ENCODE measurements at places on chromosomes 1 and 21.

DNA sequence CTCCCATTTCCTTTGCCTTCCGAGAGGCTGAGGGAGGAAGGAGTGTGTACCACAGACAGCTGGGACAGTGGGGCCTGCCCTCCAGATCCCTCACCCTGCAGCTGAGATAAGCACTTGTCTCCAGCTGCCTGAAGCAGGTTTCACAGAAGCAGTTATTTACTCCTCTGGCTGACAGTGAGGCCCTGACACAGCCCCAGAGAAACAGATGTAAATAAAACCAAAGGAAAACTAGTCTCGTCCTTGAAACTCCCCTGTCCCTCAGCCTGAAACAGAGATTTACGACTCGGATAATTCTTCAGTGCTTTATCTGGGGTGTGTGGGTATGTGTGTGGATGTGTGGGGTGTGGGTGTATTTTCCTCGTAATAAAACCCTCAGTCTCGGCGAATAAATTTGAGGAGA lies 181.1 kb downstream of the IGSF21 start:
- no peak for DNase-seq

- no peak for DNase-seq
Observed at GRCh38 chr1:48944811-48945210, 168.1 kb upstream of the BEND5 start.

GRCh38 chr1:188723332-188724020 lies 1754.2 kb downstream of the BRINP3 start:
- no peak for DNase-seq

- peak; percentile 10 for DNase-seq
Observed at GRCh38 chr1:31765041-31765467, 914 bp upstream of the ADGRB2 start.

DNA sequence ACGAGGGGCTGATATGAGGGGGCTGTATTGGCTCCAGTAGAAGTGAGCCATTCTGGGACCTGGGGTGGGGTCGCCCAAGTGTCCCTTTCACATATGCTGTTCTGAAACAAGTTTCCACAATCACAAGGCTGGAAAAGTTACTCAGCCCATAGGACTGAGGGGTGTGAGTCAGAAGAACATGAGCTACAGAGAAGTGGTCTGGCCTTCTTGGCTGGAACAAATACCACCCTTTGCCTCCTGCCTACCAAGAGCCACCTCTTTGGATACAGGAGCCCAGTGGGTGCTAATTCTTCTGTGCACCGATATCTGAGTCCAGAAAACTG lies 42.4 kb downstream of the MEF2D start:
- DNase-seq = no peak

GRCh38 chr1:1092894-1093609 lies 18.9 kb upstream of the RNF223 start:
- no peak for DNase-seq

DNA sequence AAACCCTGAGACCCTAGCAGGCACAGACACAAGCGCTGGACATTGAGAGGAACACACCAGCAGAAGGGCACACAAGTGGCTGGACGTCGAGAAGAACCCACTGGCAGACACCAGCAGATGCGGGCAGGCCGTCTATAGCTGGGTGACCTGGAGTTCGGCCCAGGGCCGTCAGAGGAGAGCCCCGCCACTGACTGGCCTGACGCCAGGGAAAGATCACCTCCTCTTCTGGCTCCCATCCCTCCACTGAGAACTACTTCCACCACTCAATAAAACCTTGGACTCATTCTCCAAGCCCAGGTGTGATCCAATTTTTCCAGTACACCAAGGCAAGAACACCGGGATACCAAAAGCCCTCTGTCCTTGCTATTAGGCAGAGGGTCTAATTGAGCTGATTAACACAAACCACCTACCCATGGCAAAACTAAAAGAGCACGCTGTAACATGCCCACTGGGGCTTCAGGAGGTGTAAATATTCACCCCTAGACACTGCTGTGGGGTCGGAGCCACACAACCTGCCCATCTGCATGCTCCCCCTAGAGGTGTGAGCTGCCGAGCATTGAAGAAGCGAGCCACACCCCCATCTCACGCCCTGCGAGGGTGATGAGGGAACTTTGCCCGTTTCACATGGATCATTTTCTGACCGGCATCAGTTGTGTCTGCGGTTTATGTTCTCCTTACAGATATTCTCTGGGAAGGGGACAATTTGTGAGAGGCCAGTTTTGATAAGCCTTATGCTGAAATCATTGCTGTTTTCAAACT lies 104.8 kb downstream of the HLX start:
- DNase-seq = no peak

DNA sequence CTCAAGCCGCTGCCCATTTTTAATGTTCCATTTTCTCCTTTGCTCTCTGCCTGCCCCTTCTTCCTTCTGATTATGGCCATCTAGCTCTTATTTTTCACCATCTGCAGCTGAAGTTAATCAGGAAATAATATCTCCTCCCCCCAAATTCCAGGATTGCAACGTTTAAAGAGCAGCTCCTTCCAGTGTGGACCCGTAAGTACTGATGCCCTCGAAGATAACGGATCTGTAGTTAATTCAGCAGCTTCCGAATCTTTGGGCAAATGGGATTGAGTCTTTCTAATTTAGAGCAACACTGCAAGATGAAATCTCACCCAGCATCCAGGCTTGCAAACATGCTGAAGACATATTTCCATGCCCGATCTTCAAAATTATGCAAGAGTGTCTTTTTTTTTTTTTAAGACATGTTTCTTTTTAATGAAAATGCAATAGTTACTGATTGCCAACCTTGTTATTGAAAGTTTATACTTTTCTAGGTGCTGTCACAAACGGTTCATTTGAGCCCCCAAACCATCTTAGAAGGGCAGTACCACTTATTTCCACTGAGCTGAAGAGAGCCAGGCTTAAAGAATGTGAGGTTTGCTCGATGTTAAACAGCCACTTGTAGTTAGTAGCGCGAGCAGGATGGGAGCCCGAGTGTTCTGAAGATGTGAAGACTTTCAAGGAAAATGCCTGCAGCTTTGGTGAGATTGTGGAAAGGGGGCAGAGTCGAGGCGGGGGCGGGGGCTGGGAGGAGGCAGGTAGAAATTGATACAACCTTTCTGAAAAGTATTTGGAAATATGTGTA lies 10.9 kb upstream of the RCAN3 start:
- DNase-seq = no peak

DNA sequence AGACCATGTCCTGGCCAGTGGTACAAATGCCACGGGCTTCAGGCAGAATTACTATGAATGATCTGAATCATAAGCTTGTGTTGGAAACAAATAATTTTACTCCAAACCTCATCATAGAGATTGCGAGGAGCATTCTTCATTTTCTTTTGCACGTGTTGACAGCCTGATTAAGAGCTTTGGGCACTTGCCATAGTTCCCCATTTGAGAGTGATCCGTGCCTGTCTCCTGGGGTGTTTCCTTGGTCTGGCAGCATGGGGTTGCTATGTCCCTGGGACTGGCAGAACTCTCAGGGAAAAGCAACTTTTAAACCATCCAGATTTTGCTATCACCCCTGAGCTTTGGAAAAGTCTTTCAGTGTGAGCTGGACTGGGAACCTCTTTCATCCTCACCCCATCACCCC lies 54.3 kb upstream of the KCNJ6 start:
- DNase-seq = no peak

DNA sequence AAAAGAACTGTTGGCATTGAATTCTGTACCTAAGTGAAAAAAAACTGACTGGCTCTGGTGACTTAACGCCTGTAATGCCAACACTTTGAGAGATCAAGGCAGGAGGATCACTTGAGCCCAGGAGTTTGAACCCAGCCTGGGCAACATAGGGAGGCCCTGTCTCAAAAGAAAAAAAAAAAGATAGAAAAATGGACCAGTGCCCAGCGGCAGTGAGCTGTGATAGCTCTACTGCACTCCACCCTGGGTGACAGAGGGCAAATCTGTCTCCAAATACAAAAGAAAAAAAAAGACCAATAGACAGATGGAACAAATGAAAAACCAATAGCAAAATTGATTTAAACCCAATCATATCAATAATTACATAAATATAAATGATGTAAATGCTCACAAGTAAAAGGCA lies 674 bp upstream of the AKR7A3 start:
- no peak for DNase-seq

GRCh38 chr1:10648689-10649516 lies 147.5 kb downstream of the CASZ1 start:
- no peak for DNase-seq

GRCh38 chr1:64915381-64916274 lies 50.7 kb downstream of the JAK1 start:
- DNase-seq = no peak

DNA sequence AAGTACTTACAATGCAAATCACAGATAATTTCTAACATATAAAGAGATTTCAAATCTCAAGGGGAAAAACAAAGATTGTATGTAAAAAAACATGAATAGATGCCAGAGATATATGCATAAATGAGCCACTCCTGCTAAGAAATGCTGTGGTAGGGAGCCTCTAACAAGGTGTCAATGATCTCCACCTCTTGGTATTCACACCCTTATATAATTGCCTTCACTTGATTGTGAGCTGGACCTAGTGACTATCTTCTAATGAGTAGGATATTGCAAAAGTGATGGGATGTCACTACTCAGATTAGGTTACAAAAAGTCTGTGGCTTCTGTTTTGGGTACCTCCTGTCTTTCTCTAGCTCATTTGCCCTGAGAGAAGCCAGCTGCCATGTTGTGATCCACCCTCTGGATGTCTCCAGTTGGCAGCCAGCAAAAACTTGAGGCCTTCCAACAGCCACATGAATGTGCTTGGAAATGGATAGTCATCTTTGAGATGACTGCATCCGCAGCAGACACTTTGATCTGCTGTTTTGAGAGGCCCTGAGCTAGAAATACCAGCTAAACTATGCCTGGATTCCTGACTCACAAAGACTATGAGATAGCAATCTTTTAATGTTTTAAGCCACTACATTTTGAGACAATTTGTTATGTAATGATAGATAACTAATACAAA lies 196.1 kb upstream of the FGGY start:
- DNase-seq = no peak

DNA sequence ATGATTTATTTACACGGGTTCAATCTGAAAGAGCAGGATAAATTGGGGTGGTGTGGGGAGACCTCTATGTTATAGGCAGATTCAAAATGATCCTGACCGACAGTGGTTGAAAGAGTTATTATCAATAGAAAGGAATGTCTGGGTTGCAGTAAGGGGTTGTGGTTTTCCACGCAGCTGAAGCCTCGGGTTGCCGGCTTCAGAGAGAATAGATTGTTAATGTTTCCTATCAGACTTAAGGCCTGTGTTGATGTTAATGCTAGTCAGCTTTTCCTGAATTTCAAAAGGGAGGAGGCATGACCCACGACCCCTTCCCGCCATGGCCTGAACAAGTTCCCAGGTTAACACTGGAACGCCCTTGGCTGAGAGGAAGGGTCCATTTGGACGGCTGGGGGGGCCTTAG lies 2.2 kb upstream of the UBE2J2 start:
- no peak for DNase-seq

- DNase-seq = no peak
Observed at GRCh38 chr1:204426035-204426436, 14.4 kb upstream of the PPP1R15B start.

- no peak for DNase-seq
Observed at GRCh38 chr1:150810958-150811659, 3.0 kb upstream of the CTSK start.

DNA sequence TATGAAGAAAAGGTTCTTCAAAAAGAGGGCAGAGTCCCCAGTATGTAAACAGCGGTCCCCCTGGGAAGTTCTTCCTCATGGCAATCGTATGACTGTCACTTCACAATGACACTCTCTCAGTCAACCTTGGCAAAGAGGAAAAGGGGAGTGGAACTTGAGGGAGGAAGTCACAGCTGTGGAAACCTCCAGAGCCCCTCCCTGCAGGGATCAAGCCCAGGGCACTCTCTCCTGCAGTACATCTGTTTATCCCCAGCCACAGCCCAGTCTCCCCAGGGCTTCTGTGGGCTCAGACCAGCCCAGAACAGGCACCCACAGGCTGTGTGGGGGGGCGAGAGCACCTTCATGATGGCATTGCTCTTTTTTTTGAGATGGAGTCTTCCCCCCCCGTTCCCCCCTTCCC lies 2.0 kb downstream of the ATP13A2 start:
- DNase-seq = peak; percentile 58

GRCh38 chr1:13921190-13921589 lies 221.2 kb downstream of the PRDM2 start:
- no peak for DNase-seq

GRCh38 chr1:224506141-224506814 lies 71.7 kb upstream of the WDR26 start:
- no peak for DNase-seq

GRCh38 chr1:157782931-157783330 lies 6.0 kb upstream of the FCRL2 start:
- DNase-seq = peak; percentile 67

GRCh38 chr1:52967666-52968065 lies 40.6 kb downstream of the SCP2 start:
- DNase-seq = no peak

DNA sequence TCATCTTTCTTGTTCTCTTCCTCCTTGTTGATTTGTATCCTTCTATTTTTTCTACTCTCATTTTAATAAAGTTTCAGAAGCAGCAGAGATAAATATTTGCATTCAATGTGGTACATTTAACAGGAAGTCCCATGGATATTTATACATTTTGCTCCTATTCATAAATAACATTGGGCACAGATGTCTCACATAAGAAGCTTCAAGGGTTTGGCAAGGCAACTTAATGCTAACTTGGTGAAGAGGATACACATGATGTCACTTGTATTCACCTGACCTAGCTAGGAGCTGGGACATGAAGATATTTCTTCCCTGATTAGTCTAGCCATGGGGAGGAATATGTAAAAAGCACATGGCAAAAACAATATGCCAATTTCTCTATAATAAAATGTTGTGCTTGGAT lies 65.1 kb upstream of the DUSP10 start:
- no peak for DNase-seq

DNA sequence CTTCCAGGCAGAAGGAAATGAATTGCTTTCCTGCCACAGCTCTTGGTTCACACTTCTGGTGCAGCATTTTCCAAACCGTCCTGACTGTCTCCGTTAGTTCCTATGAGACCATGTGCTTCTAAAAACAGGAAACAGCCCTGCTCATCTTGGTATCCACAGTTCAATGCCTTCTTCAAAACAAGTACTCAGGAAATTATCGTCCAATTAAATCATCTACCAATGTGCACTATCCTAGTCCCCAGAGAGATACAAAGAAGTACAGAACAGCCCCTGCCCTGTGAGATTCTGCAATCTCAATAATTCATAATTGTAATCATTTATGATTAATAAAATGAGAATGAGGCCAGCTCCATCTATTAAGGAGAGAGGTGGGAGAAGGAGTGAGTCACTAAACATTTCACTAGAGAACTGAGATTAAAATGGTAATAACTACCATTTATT lies 11.2 kb downstream of the CLEC20A start:
- DNase-seq = no peak

- DNase-seq = peak; percentile 16
Observed at GRCh38 chr1:160007577-160008200, 24.1 kb downstream of the PIGM start.

DNA sequence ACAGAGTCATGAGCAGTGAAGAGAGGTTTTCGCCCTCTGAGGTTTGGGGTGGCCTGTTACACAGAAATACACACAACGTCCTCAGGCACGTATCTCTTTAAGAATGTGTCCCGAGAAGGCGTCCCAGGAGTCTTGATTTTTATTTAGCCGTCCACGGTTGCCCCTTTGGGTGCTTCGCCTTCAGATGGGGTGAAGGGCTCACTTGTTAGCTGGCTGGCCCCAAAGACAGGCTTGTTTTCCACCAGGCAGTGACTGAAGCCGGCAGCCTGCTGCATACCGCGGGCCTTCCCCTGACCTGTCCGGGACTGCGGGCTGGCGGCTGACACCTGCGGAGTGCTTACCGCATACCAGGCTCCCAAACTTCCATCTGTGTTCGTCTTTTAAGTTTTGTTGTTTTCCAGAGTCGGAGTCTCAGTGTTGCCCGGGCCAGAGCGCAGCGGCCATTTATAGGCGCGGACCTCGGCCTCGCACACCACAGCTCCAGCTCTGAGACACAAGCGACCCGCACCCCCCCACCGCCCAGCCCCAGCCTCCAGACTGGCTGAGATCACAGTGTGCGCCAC lies 1.6 kb upstream of the ADARB1 start:
- DNase-seq = no peak

All from AML-193 (cell line).